ENCODE measurements at places on chromosomes 6 and 20.

- DNase-seq: no peak
Observed at GRCh38 chr20:34175079-34175478, 63.0 kb upstream of the EIF2S2 start.

DNA sequence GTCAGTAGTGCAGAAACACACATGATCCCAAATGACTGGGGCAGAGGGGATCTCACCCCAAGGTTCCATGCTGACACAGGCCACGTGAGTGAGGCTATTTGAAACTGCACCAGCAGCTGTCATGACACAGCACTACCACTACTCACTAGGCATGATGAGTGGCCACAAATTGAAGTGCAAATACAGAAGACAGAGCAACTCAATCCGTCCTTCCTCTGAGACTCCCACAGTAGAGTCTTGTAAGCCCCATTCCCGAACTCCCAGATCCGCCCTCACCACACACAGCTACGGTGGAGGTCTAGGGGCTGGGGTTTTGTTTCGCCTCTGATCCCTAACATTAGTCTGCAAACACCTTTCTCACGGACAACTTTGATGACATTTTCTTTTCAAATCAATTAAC lies 113.3 kb upstream of the NUP153 start:
- no peak for DNase-seq

DNA sequence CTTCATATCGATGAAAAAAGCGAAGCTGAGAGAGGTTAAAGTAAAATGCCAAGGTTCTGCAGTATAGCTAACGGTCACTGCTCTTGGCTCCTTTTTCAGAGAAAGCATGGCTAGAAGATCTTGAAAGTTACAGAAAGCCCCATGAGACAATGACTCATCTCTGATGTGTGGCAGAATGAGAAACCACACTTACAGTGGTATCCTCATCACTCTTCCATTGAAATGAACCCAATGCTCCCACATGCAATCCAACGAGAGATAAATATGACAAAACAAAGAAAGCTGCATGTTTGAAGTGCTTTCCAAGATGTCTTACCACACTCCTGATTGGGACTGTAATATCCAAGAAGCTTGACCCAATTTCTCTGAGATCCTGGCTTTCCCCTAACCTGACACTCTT lies 694.9 kb downstream of the PRKN start:
- DNase-seq: no peak

GRCh38 chr6:83169511-83169910 lies 23.6 kb downstream of the PGM3 start:
- no peak for DNase-seq

- DNase-seq: no peak
Observed at GRCh38 chr6:1070085-1070521, 241.8 kb upstream of the FOXQ1 start.

GRCh38 chr20:60254901-60255411 lies 296.7 kb downstream of the CDH26 start:
- no peak for DNase-seq

- peak; percentile 85 for DNase-seq
Observed at GRCh38 chr6:157323255-157323965, at the start of gene TMEM242. Gene TMEM242 (minus strand): TSS chr6:157323519. CDS start chr6:157323499, 20 bp downstream.

DNA sequence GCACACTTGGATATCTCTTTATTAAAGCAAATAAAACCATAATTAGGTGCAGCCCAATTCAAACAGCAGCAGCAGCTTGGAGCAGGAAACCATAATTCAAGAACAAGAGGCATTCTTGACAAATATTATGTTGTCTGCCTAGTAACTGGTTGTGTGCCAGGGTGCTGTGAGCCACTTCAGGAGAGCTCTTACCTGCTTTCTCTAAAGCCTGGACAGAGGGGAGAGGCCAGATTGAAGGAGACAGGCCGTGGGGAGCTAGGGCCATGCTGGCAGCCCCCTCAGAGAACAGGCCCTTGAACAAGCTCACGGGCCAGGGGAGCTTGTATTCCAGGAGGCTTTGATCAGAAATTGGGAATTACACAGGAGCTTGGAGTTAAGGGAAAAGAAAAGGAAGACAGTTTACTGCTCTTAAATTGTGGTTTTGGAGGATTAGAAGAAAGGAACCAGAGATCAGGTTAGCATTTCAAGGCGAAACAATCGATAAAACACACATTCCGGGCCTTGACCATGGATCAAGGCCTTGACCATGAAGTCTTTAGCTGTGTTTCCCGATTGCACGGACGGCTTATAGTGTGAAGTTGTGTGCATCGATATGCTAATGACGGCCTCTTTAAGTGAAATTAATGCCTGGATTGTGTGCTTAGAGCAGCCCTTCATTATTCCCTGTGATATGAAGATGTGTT lies 69.8 kb upstream of the NKX2-2 start:
- DNase-seq: no peak

DNA sequence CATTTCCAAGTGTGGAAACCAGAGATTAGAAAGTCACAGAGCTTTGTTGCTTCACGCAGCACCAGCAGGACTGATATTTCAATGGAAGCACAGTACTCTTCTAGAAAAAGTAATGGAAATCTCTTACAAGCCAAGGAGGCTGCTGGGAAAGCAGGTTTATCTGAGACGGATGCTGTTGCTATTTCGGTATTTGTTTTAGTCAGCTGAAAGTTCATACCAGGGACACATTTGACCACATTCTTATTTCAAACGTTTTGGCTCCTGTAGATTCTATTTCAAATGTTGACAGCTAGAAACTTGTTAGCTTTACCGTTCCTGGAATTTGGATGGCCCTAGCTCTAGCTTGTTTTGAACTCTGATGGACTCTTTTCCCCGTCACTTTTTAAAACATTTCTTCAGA lies 3.7 kb upstream of the TMEM242 start:
- DNase-seq: no peak

- no peak for DNase-seq
Observed at GRCh38 chr6:56660381-56660730, 17.7 kb upstream of the DST start.

DNA sequence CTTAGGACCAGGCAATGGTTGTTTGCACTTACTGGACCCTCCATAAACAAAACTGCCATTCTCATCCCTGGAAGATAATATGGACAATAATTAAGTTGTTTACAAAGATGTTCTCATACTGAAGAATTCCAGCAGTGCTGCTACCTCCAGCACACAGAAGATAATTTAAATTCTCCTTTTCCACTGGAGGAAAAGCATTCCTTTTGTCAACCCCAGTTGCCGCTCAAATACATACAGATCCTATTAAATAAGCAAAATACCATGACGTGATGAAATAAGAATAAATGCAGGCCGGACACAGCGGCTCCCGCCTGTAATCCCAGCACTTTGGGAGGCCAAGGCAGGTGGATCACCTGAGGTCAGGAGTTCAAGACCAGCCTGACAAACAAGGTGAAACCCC lies 54.5 kb upstream of the IPCEF1 start:
- DNase-seq: no peak

GRCh38 chr6:33160728-33161344 lies 31.4 kb downstream of the COL11A2 start:
- no peak for DNase-seq

- DNase-seq: no peak
Observed at GRCh38 chr6:21003780-21004541, 469.7 kb downstream of the CDKAL1 start.

- no peak for DNase-seq
Observed at GRCh38 chr6:103367212-103367611, 1492.5 kb downstream of the HACE1 start.

DNA sequence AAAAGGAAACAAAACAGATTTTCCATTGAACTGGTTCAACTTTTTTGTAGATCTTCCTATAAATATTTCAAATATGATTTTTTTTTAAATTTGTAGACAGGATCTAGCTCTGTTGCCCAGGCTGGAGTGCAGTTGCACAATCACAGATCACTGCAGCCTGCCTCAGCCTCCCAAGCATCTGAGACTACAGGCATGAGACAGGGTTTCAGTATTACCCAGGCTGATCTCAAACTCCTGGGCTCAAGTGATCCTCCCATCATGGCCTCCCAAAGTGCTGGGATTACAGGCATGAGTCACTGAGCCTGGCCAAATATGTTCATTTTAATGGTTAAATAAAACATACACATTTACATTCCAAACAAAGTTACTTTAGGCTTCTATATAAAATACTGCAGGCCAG lies 33.6 kb downstream of the SAMHD1 start:
- DNase-seq: no peak

DNA sequence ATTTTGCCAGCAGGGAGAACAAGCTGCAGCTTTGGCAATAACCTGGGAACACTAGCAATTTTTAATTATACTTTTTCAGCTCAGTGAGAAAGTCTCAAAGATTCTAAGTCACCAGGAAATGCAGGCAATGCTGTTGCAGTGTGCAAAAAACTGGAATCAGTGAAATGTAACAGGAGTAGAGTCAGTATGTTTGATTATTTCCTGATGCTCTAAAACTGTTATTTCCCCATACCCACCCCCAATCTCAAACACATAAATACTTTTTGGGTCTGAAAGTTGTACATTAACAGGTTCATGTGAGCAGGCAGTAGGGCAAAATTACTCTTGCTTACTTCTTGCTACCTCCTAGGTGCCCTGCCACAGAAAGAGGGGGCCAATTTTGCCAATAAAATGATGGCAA lies 65.4 kb upstream of the BEND6 start:
- no peak for DNase-seq

GRCh38 chr6:83884523-83884922 lies 25.0 kb downstream of the CYB5R4 start:
- DNase-seq: no peak

GRCh38 chr6:140434761-140435160 lies 1060.3 kb upstream of the CITED2 start:
- no peak for DNase-seq

DNA sequence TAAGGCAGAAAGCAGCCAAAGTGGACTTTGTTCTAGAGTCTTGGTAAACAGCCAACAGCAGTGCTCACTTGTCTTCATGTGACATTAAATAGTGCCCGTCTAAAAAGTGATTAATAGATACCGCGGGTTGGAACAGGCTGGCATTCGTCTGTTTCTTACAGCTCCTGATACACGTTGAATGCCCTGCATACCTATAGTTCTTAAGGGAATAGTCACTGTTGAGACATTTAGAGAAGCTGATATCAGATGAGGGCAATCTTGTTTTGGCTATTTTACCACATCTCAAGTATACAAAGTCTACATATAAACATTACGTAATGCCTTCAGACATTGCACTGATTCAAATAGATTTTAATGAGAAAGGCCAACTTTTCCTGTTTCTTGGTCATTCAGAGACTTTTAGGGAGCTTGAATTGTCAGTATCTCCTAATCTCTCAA lies 374.9 kb upstream of the FLRT3 start:
- DNase-seq: no peak

DNA sequence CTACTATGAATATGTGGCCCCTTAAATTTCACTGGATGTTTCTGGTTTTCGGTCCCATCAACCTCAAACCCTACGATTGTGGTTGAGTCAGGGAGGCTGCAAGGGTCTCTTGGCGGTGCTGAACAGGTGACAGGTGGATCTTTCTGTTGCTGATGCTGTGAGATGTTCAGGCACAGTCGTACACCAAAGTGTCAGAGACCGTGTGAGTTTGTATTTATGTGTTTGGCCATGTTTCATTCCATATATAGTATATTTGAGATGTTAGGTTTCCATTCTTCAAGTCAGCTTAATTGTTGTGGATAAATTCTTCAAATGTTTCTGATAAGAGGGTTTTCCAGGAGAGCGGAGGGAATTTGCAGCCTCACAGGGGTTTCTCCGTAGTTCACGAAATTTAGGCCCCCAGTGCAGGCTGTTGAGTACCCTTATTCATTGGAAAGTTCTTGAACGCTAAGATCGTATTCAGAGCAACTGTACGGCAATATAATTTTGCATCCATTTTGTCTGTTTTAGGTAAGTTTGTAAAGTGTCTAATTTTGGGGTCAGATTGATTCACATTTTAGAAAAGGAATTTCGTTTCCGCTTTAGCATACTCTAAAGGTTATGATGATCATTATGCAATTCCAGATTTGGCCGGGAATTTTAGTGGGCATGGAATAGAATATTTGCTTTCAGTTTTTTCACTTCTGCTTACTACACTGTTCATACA lies 1.2 kb downstream of the TAB2 start:
- DNase-seq: no peak

DNA sequence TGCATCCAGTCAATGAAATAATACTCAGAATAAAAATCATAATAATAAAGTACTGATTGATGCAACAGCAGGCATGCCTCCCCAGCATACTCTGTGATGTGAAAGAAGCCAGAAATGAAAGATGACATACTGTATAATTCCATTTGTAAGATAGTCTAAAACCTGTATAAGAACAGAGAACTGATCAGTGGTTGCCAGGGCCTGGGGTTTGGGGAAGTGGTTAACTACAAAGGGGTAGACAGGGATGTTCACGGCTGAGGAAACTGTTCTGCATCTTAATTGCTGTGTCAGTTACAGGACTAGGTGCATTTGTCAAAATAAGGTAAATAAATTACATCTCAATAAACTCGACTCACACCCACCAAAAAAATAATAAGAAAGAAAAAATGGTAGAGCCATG lies 81.3 kb upstream of the BMP2 start:
- DNase-seq: no peak

DNA sequence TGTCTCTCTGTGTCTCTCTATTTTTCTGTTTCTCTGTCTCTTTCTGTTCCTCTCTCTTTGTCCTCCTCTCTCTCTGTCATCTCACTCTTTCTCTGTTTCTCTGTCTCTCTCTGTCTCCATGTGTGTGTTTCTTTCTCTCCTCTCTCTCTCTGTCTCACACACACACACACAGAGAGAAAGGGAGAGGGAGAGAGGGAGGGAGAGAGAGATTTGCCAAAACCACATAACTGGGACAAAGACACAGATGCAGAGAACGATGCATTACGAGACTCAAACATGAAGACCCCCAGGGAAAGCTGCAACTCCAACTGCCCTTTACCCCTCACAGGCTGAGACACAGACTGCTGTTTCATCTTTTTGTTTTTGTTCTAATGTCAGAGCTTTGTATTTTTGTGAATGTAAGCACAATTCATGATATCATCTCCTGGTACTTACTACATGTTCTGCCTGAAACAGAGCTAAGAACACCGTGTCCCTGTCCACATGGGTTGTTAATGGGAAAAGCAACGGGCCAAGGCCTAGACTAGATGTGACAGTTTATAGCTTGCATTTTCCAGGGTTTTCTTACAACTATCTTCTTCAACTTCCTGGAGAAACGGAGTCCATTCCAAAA lies 177.1 kb upstream of the ARID1B start:
- no peak for DNase-seq

- no peak for DNase-seq
Observed at GRCh38 chr6:90233213-90233612, 63.4 kb downstream of the BACH2 start.

- no peak for DNase-seq
Observed at GRCh38 chr6:148332088-148332487, 10.6 kb upstream of the SASH1 start.
